ENCODE measurements at places on chromosomes 3 and 15.
A peak's percentile ranks its signal among the peaks of the same experiment; 100 is the strongest.

GRCh38 chr3:170614214-170614966 lies 28.5 kb upstream of the SLC7A14 start:
- peak; percentile 65 for DNase-seq

DNA sequence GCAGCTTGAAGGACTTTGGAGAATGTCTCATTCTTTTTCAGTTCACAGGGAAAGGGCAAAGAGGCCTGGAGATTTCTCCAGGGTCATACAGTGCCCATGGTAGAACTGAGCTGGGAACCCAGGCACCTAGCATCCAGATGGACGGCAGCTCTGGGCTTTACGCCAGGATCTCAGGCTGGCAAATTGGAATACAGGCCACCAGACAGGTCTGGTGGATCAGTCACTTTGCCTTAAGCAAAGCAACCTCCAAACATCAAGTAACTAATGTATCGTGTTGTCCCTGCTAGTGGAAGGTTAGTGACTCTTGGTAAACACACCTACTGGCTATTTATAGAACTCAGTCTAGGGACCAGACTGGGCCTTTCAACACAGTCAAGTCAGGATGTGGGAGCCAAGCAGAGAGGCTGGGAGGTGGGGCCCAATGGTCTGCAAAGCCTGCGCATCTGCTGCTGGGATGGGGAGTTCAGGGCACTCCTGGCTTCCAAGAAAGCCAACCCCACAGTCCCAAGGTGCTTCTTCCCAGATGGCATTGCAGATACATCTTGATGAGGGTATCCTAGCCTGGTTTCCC lies 30.2 kb downstream of the RPLP1 start:
- DNase-seq, result no peak

DNA sequence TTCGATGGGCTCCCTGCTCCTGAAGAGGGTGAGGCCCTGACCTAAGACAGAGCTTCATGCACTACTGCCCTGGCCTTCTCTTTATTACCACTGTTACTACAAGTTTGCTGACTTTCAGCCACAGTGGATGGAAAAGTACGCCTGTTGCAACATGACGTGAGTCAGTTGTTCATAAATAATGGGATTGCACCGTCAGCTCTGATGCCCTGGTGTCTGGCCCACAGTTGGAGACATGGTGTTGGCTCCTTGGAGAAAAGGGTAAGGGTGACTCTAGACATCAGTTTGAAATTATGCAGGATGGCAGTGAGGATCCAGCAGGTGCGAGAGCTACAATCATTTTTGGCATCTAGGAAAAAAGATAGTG lies 5.5 kb downstream of the PAQR5 start:
- peak; percentile 65 for DNase-seq

DNA sequence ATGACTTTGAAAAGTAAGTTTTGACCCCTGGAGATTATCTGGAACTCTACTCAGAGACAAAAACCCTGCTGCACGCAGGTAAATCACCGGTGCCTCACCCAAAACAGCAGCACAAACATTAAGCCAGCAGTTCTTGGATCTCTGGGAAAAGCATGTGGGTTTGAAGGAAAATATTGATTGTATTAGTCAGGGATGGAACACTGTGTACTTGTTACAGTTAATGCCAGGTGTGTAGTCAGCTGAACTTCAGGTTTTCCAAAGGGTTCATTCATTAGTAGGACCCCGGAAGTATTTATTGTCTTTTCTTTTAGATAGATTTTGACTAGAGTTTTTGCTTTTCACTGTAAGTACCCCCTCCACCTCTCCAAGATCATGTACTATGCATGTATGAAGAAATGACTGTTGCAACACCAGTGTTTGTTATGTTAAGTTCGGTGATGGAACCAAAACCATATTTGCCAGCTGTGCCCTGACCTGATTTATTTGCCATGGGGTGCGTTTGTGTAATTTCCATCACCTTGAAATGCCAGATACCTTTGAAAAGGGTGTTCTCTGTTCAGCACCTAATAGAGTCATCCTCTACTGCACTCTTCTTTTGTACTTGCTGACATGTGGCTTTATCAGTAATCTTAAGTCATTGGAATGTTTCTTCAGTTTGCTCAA lies 14.5 kb downstream of the ARHGEF26 start:
- no peak for DNase-seq

- no peak for DNase-seq
Measured at GRCh38 chr15:88395241-88395640, 71.9 kb downstream of the MRPL46 start.

GRCh38 chr3:38563070-38563885 lies 67.1 kb downstream of the EXOG start:
- no peak for DNase-seq

DNA sequence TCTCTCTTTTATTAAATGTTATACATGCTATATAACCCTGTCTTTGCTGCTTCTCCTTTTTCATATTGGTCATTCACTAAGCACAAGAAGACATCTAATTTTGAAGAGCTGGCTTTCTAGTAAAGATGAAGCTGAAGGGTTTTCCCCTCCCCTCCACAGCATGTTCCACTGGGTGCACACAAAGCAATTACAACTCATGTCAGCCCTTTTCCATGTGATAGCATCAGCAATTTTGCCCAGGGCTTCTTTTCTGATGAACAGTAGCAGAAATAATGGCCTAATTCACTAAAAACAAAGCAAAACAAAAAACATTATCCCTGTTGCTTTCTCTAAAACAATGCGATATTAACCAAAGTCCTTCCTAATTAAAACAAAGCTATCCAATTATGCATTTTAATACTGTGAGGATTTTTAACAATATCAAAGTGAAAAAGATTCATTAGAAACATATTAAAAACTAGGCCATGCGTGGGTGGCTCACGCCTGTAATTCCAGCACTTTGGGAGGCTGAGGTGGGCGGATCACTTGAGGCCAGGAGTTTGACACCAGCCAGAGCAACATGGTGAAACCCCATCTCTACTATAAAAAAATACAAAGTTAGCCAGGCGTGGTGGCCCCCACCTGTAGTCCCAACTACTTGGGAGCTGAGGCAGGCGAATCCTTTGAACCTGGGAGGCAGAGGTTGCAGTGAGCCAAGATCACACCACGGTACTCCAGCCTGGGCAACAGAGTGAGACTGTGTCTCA lies 12.2 kb upstream of the PIK3R4 start:
- DNase-seq, result no peak

GRCh38 chr15:64740311-64741170 lies 34.8 kb downstream of the RBPMS2 start:
- peak; percentile 5 for DNase-seq

GRCh38 chr15:63381301-63382204 lies at the start of gene CA12:
CA12 (minus strand) TSS chr15:63381846; CDS start chr15:63381720, 126 bp downstream.
- DNase-seq, result no peak

DNA sequence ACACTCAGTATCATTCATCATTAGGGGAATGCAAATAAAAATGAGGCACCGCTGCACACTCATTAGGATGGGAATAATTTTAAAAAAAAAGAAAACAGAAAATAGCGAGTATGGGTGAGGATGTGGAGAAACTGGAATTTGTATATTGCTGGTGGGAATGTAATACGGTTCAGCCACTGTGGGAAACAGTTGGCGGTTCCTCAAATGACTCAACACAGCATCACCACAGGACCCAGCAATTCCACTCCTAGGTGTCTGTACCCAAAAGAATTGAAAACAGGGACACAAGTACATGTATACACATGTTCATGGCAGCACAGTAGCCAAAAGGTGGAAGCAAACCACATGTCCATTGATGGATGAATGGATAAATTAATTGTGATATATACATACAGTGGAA lies 35.2 kb upstream of the RFTN1 start:
- no peak for DNase-seq

GRCh38 chr3:42511736-42512135 lies 9.3 kb downstream of the VIPR1 start:
- no peak for DNase-seq

GRCh38 chr3:67453628-67454027 lies 200.8 kb downstream of the SUCLG2 start:
- no peak for DNase-seq

GRCh38 chr3:45011756-45012508 lies 14.2 kb upstream of the CLEC3B start:
- peak; percentile 79 for DNase-seq

- no peak for DNase-seq
Measured at GRCh38 chr15:99170476-99171065, 65.7 kb downstream of the SYNM start.

DNA sequence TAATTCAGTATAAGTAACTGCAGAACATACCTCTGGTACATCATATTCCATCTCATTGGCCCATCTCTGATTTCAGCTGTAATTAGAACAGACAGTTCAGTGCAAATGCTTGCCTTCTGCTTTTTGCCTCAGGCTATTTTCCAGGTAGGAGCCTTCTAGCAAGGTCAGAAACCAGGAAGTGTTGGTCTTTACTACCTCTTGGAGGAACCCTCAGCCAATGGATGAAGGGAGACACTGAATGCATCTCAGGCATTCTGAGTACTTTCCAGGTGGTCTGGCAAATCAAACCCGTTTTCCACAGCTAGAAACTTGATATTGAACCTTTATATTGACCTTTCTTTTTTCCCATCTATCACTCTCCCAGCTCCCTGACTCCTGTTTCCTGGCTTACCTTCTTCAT lies 348.5 kb upstream of the SOX2 start:
- DNase-seq, result no peak

- DNase-seq, result no peak
Measured at GRCh38 chr3:184209146-184209923, 20.1 kb upstream of the VWA5B2 start.

GRCh38 chr15:62360332-62361097 lies 195.4 kb upstream of the C2CD4B start:
- DNase-seq, result no peak

GRCh38 chr3:126546013-126546412 lies 12.7 kb downstream of the C3orf22 start:
- DNase-seq, result no peak

- DNase-seq, result no peak
Measured at GRCh38 chr3:46465196-46465520, 453 bp upstream of the LTF start.

DNA sequence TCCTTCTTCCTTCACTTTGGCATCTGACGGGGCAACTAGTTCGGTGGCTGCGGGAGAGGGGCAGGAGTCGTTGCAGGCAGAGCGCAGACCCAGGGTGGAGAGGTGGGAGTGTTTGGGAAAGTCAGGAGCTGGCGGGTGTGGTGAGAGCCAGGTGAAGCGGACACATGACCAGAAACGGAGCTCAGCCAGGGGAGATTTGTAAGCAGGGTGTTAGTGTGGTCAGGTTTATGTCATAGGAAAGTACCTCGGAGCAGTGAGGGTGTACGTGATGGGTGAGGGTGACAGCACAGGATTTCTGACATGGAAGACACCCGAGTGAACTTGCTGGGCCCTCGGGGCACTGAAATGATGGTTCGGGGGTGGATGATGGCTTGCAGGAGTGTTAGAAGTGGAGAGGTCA lies 247.4 kb upstream of the TPM1 start:
- DNase-seq, result no peak

GRCh38 chr15:95176794-95177577 lies 945.6 kb downstream of the MCTP2 start:
- DNase-seq, result no peak

DNA sequence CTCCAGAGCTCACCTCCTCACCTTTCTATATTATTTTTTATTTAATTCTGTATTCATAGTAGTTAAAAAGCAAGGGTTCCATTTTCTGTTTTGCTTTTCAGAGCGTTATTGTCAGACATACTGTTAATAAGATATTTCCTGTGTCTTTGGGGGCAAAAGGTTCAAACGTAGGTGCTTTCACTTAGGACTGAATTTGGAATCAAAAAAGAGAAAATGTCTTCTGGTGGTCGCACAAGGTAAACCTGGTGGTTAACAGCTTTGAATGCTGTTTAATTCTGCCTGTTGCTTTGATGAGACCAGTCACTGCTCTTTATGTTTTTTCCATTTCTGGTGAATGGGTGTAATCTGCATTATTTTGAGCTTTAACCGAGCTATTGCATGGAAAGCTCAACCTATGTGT lies 212.5 kb downstream of the TCF12 start:
- DNase-seq, result no peak

- DNase-seq, result no peak
Measured at GRCh38 chr3:115245899-115246298, 98.8 kb upstream of the ZBTB20 start.

DNA sequence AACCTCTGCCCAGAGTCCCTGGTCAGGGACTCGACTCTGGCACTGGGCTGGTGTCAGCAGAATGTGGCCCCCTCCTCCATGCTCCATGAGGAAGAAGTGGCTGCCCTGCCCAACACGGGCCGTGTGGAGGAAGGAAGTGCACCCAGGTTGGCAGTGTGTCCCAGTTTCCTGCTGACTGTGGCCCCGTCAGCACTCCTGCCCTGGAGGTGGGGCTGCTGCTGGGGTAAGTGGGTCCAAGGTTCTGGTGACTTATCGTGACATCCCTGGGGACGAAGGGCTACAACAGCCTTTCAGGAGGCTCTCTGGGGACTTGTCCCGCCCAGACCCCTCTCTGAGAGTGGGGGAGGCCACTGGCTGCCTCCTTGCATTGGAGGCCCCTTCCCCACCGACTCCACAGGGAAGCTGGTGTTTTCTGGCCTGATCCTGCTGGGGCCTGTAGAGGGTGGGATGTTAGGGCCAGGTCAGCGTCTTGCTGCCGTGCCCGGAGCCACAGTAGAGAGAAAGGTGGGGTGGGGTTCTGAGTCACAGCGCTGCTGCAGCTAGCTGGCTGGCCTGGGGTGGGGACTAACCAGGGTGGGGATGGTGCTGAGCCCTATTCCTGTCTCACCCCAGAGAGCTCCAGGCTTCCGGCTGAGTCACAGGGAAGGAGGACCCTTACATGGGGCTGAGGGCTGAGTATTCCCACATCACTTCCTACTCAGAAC lies 10.5 kb downstream of the SEMA4B start:
- no peak for DNase-seq

DNA sequence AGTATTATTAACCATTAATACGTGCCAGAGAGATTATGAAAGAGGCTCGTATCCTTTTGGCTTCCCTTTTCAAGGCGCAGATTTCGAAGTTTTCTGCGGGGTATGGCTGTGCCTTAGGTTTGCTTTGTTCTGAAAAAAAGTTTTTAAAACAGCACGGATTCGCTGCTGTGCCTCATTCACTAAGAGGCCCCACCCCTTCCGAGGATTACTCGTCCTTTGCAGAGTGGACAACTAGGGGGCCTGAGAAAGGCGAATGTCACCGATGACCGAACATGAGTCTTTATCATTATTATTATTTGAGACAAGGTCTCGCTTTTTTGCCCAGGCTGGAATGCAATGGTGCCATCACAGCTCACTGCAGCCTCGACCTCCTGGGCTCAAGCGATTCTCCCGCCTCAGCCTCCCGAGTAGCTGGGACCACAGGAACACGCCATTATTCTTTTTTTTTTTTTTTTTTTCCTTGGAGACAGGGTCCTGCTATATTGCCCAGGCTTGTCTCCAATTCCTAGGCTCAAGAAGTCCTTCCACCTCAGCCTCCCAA lies 684 bp upstream of the RPS27L start:
- peak; percentile 31 for DNase-seq
